Osteocyte (in vitro differentiated cells): ENCODE measurements at places on chromosomes 3 and 15.

- DNase-seq = no peak
These were observed 73.3 kb downstream of the SYNPR start for GRCh38 chr3:63351159-63352007.

DNA sequence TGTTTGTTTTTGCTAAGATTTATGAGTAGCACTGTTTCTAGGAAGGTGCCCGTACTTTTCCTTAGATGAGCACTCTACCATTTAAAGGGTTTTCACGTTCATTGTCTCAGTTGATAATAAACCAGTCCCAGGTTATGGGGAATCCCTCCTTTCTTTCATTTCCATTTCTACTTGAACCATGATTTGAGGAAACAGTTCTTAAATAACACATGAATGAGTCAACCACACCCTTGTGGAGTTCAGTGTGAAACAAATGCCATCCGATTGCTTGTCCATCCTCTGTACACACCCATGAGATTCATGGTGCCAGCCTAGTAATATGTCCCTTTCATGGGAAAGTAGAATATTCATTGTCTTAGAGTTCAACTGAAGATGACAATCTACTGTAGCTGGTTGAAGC lies 23.1 kb downstream of the CMTM8 start:
- no peak for DNase-seq

DNA sequence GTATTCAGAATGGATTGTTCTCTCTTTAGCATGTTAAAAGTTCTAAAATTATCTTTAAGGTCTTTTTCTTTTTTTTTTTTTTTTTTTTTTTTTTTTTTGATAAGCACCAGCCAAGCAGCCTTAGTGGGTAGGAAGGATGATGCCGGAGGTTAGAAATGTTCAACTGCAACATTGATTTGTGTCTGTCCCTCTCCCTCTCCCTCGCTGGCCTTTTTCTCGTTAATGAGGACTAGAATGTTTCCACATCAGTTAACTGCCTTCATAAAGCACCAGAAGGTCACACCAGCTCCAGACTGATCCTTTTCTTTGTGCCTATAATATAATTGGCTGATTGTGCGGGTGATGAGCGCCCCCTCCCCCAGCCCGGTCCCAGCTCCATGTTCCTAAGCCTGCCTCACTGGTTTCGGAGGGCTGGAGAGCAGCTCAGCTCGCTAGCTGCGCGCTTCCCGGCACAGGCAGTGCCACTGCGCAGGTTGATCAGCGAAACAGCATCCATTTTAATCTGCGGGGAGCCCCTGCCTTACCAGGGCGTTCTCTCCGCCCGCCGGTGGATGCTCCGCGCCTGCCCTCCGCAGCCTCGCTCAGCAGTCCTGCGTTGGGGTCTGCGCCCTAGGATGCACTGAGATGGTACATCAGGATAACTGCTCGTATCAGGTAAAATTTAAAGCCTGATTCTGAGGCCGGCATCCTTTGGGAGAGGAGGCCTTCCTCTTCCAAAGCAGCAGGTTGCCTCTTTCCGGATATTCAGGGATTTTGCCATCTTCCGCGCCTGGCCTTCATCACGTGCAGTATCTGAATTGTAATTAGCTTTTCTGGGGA lies 148.9 kb upstream of the IL12A start:
- DNase-seq = no peak

DNA sequence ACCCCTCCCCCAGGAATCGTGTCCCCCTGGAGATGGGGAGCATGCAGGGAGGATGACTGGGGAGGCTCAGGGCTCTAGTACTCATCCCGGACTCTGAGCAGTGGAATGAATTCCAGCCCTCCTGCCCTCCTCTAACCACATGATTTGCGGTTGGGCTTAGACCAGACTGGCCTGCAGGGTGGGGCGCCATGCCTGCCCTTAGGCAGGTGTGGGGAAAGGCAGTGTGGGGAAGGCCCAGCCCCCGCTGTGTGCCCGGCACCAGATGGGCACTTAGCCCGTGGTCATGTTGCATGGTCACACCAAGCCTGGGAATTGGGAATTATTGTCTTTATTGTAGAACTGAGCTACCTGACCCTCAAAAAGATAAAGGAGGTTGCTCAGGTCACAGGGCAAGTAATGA lies 283.8 kb downstream of the TLE3 start:
- DNase-seq = no peak

GRCh38 chr15:96089405-96090058 lies 241.0 kb upstream of the NR2F2 start:
- DNase-seq = no peak

DNA sequence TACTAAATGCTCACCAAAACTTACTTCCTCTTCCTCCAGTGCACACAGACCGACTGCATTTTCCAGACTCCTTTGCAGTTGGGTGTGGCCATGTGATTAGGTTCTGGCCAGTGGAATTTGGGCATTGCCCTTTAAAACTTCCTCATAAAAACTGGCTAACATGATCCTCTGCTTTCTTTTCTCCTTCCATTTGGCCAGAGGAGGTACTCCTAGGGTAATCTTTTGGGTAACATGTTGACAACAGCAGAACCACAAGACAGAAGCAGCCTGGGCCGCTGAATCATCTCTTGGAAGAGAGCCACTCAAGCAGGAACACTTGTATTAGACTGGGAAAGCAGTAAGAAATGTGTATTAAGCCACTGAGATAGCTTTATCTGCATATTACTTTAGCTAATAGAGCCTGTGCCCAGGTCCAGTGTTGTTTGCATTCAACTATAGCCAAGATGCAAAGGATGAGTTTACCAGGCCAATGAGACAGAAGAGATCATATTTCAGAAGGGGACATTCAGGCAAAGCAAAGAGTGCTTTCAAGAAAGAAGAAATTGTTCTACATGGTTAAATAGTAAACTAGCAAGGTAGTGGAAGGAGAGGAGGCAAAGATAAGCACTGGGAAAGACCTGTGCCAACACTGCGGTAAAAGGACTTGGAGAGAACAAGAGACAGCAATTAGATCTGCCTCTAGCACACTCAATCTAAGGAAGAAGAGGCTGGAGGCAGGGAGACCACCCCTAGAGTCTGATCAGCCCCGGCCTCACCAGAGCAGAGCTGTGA lies 79.8 kb downstream of the PLCH1 start:
- DNase-seq = no peak

GRCh38 chr3:190375246-190375645 lies 12.7 kb upstream of the CLDN16 start:
- no peak for DNase-seq

- DNase-seq = peak; percentile 34
These were observed 772 bp downstream of the FAM81A start for GRCh38 chr15:59438625-59439290.

DNA sequence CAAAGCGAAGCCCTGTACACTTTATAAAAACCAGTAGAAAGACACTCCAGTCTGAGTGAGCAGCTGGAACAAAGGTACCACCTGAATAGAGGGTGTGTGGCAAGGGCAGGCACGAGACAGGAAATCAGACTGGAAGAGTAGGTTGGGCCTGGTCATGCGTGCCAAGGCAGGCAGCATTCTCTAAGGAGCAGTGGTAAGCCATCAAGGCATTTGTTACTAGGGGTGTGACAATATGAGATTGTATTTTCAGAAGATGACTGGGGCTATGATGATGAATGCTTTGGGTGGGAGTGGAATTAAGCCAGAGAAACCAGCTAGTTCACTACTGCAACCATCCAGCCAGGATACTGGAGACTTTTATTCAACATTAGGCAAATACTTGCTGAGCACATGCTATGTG lies 5.0 kb downstream of the JMJD7 start:
- DNase-seq = no peak

- DNase-seq = no peak
These were observed 222.0 kb downstream of the P3H2 start for GRCh38 chr3:189898559-189899153.

DNA sequence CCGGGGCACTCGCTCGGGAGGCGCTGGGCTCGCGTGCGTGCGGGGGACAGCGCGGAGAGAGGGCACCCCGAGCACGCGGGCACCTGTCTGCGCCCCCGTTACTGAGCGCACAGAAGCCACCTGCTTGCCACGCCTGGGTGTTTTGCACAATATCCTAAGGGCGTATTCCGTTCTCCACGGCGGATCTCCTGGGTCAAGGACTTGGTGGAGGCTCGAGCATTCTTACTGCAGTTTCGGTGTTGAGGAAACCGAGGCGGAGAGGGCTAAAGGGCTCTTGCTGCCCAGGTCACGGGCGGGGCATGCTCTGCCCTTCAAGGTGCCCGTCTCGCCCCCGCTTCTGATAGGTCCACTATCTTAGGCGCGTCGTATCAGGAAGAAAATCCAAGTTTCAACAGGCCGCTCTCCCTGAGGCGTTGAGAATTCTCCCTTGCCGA lies 526 bp downstream of the GPD1L start:
- DNase-seq = no peak

- peak; percentile 86 for DNase-seq
These were observed 34.5 kb downstream of the PLA2G4D start for GRCh38 chr15:42059661-42060476.

GRCh38 chr3:58776231-58776630 lies 109.7 kb upstream of the FAM3D start:
- no peak for DNase-seq

DNA sequence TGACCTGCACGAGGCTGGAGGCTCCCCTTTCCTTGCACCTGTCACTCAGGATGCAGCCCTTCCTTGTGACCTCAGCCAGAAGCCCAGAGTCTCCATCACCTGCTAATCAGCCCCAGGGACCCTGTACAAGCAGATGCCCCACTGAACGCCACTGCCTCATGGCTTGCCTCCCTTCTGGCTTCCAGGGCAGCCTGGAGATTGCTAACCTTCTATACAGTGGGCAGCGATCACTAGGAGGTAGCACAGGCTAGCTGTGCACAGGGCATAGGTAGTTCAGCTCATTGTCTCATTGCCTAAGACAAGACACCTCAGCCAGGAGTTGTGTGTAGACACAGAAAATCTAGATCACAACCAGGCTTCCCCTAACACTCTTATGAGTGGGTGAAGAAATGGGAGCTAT lies 49.3 kb downstream of the SSUH2 start:
- peak; percentile 51 for DNase-seq

- no peak for DNase-seq
These were observed 50.3 kb upstream of the SLC6A6 start for GRCh38 chr3:14352002-14352627.

DNA sequence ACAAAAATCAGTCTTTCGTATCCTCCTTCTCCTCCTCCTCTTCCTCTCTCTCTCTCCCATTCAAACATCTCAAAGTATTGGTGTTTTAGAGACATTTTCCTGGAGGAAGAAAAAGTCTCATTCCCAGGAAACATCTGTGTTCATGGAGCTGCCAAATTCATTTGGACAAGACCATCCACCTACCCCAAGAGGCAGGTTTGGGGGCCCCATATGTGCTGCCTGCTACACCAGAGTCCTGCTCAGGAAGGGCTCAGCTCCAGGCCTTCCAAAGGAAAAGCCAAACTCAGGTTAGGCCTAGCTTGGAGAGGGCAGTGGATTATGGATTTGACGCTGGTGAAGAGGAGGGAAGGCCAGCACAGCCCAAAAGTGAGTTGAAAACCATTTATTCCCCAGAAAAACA lies 131.2 kb downstream of the SRGAP3 start:
- no peak for DNase-seq

- DNase-seq = no peak
These were observed 436.5 kb upstream of the TBL1XR1 start for GRCh38 chr3:177633671-177634207.

DNA sequence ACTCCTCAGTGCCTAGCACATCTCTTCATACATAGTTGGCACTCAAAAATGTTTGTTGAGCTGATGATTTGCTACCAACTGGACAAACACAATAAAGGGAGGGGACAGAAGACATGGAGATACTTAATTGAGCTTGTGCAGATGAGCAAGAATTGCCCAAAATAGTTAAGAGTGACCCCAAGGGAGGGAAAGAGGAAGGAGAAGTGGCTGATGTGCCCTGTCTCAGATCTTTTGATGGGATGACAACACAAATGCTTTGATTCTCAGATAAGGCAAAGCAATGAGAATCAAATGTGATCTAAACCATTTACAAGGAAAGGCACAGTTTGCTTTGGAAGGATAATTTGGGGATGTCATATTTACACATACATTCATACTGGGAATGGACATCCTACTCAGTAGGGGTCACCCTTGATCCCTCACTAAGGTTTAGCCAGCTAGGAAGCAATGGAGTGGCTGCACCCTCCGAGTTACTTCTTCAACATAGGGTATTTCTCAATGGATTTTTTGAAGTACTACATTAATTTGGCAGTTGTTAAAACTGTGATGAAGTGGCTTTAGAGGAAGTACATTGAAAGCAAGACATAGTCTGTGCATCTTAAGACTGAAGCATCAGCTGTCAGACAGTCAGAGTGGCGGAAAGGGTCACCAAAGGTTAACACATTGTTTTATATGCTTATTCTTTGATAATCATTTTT lies 21.9 kb upstream of the SSR3 start:
- no peak for DNase-seq

GRCh38 chr3:53223025-53223424 lies 32.8 kb downstream of the TKT start:
- no peak for DNase-seq

DNA sequence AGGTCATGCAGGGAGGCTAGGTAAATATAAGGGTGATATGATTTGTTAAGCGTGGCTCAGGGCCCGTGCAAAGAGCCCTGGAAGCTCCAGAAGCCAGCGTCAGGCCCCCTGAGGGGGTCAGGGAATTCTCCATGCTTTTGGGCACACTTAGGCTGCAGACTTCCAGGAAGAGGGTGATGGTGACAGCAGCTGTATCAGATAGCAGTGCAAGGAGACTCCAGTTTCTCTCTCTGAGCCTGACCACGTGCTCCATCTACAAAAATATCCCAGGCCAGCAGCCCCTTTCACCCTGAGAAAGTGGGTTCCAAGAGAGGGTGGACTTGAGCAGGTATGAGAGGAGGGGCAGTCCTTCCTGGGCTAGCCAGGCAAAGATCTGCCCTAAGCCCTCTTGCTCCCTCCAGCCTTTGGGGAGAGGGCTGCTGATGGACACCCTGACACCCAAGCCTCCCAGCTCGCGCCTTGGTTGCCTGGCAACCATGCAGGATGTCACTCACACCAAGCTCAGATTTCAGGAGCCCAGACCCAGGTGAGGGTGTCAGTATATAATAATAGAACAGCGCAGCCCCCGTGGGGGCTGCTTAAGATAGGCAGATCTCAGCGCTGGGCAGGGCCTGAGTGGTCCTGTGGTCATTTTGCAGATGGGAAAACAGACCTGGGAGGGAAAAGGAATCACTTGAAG lies 35.8 kb downstream of the ATP2B2 start:
- DNase-seq = no peak

DNA sequence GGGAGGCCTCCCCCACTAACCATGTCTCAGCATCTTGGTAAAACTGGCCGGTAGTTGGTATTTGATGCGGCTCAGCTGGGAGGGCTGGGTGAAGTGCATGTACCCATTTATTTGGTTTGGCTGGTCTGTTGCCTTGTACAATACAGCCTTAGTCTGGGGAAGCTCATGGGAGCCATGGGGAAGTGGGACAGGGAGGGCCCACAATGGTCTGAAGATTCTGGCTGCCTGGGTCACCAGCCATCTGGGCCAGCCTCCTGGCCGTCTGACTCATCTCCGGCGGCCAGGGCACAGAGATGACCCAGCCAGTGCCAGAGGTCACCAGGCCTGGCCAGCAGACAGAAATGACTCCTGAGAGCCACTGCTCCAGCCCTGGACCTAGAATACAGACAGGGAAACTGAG lies 51.6 kb upstream of the SMAD6 start:
- no peak for DNase-seq
